ENCODE measurements at places on chromosomes 7 and 10.

GRCh38 chr7:50273301-50273700 lies 31.2 kb upstream of the IKZF1 start:
- H3K27me3 ChIP-seq = no peaks in the 10 kb centered on the region
- no peak overlapping the region for H3K4me3 ChIP-seq
- peaks cover 51% of the 10 kb centered on the region for H3K4me1 ChIP-seq
- DNase-seq = no peak

DNA sequence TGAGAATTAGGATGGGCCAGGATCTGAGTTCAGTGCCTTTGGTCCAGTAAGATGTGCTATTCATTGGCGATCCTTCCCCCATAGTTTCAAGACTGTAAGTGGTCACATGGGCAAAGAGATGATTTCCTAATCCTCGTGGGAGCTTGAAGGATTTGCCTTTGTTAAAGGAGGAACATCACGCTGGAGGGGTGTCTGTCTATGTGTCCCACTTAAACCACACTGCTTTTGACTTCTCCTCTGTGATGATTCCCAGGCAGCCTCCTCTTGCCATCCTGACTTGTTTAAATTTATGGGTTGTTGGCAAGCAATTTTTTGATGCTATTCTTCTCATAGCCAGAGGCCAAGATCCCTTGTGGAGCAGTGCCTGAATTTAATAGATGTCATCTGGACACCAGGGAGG lies 154.0 kb downstream of the TCF7L2 start:
- peaks cover 8% of the 10 kb centered on the region for H3K27me3 ChIP-seq
- H3K4me3 ChIP-seq = no peak overlapping the region
- H3K27ac ChIP-seq = no peak overlapping the region
- H3K36me3 ChIP-seq = no peaks in the 10 kb centered on the region
- DNase-seq = no peak

- H3K4me1 ChIP-seq = peaks cover 13% of the 10 kb centered on the region
- no peak overlapping the region for H3K4me3 ChIP-seq
- peaks cover 18% of the 10 kb centered on the region for H3K27me3 ChIP-seq
- no peak for DNase-seq
- H3K27ac ChIP-seq = no peak overlapping the region
Observed at GRCh38 chr10:43233601-43234430, 33.0 kb downstream of the RASGEF1A start.

DNA sequence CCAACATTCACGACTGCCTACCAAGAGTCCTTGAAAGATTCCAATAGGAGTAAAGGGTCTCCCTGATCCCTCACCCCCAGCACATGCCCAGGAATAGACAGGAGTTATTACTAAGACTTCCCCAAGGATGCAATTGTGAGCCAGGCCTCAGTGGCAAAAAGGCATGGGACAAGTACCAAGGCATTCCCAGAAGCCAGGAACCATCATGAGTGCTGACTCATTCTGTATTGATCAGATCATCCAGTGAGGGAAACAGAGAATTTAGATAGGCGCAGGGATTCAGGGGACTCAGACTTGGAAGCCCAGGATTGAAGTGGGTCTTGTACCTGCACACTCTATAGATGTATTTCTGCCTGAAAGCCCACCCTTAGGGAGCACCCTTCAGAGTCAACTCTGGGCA lies 21.2 kb downstream of the MBL2 start:
- H3K4me3 ChIP-seq = no peak overlapping the region
- no peak for DNase-seq
- H3K27ac ChIP-seq = no peak overlapping the region
- H3K27me3 ChIP-seq = no peaks in the 10 kb centered on the region
- no peaks in the 10 kb centered on the region for H3K36me3 ChIP-seq

DNA sequence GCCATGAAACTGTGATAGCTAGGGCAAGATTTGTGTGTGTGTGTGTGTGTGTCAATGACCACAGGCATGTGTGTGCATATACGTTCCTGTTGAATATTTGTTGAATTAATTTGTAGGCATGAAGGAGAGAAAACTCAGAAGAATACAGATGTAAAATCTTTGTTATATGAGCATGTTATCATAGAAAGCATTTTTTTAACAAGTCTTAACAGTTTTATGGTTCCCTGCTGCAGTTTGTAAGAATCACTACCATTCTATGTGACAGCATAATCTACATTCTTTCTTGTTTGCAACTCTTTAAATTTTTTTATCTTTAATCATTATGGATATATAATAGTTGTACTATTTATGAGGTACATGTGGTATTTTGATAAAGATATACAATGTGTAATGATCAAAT lies 130.3 kb downstream of the CD36 start:
- no peak overlapping the region for H3K27ac ChIP-seq
- H3K4me3 ChIP-seq = no peak overlapping the region
- H3K27me3 ChIP-seq = no peaks in the 10 kb centered on the region
- no peak for DNase-seq
- no peaks in the 10 kb centered on the region for H3K36me3 ChIP-seq

DNA sequence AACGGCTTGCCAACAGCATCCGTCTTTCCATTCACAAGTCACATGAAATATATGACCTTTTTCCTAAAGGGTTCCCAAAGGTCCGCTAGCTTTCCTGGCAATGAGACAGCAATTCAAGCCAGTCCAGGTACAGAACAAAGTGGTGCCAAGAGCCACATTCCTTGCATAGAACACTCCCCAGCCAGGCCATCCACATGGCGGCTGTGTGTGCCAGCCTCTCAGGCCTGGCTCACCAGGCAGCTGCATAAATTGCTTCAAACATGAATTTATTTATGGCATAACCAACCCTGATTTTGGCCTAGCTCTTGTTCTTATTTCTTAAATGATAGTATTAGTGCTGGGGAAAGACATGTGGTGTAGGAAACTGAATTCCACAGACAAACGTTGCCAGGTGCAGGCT lies 63.7 kb upstream of the CREB5 start:
- no peaks in the 10 kb centered on the region for H3K4me1 ChIP-seq
- H3K27ac ChIP-seq = no peak overlapping the region
- no peak for DNase-seq
- peaks cover 27% of the 10 kb centered on the region for H3K27me3 ChIP-seq
- H3K36me3 ChIP-seq = no peaks in the 10 kb centered on the region
- H3K4me3 ChIP-seq = no peak overlapping the region

DNA sequence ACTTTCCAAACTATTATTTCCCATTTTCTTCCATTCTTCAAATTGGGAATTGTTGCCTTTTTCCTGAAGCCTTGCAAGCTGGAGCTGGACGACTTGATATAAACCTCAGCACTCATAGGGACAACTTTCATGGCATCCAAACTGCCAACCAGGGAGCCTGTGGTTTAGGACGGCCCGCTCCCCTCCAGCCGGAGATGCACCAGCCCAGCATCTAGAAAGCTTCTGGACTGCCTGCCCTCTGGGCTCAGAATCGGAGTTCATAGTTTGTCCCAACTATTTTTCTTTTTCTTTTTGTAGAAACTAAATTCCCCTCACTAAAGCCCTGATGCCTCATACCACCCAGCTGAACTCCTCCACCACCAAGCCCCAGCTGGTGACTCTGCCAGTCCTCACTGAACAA lies 200.3 kb downstream of the DNAJB6 start:
- no peak for DNase-seq
- no peak overlapping the region for H3K4me3 ChIP-seq
- no peak overlapping the region for H3K27ac ChIP-seq
- no peaks in the 10 kb centered on the region for H3K36me3 ChIP-seq

GRCh38 chr10:101778781-101779543 lies 3.0 kb upstream of the FGF8 start:
- peaks cover 32% of the 10 kb centered on the region for H3K27me3 ChIP-seq
- no peak for DNase-seq
- H3K27ac ChIP-seq = no peak overlapping the region
- H3K36me3 ChIP-seq = peaks cover 32% of the 10 kb centered on the region
- peaks cover 26% of the 10 kb centered on the region for H3K4me1 ChIP-seq
- peak overlapping the region; percentile 34 for H3K4me3 ChIP-seq

DNA sequence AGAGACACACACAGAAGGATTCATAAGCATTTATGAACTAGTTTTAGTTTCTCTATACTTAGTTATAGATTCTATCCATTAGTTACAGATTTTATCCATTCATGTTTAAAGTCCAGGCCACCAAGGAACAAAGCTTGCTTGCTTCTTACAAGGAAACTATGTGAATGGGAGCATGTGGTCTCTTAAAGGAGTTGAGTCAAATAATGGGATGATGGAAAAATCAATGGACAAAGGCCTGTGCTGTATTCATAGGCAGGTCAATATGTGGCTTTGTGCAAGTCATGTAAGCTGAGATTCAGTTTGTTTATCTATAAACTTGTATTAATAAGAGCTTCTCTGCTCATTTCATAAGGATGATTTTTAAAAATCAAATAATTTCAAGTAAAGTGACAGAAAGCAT lies 172.8 kb upstream of the CDK1 start:
- peaks cover 6% of the 10 kb centered on the region for H3K4me1 ChIP-seq
- no peak overlapping the region for H3K27ac ChIP-seq
- DNase-seq = no peak

GRCh38 chr10:98344589-98345038 lies 70.4 kb downstream of the PYROXD2 start:
- H3K4me1 ChIP-seq = peaks cover 11% of the 10 kb centered on the region
- no peaks in the 10 kb centered on the region for H3K36me3 ChIP-seq
- no peak for DNase-seq
- peaks cover 21% of the 10 kb centered on the region for H3K27me3 ChIP-seq
- no peak overlapping the region for H3K4me3 ChIP-seq

- no peaks in the 10 kb centered on the region for H3K4me1 ChIP-seq
- no peaks in the 10 kb centered on the region for H3K36me3 ChIP-seq
- peaks cover 12% of the 10 kb centered on the region for H3K27me3 ChIP-seq
- DNase-seq = no peak
- no peak overlapping the region for H3K27ac ChIP-seq
Observed at GRCh38 chr10:43054593-43054992, 22.3 kb upstream of the RET start.

- H3K36me3 ChIP-seq = no peaks in the 10 kb centered on the region
- H3K4me3 ChIP-seq = no peak overlapping the region
- H3K27ac ChIP-seq = no peak overlapping the region
- no peaks in the 10 kb centered on the region for H3K27me3 ChIP-seq
- H3K4me1 ChIP-seq = peaks cover 2% of the 10 kb centered on the region
Observed at GRCh38 chr7:151680810-151681209, 161.1 kb upstream of the RHEB start.

DNA sequence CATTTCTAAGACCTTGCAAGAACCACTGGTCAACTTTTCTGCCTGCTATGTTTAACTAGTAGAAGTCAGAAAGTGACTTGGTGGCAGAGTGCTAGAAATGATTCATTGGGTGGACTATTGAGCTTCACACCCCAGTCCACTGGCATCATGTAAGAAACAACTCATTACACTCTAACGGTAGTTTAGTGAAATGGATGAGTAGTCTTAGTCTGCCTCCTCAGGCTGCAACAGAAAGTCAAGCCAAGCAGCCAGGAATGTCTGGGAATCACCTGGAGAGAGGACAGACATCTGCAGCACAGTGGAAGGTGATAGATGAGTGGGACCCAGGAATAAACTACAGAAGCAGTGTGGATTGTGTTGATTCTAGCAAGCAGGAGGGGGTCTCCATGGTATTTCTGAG lies 125.4 kb downstream of the AUTS2 start:
- no peaks in the 10 kb centered on the region for H3K4me1 ChIP-seq
- H3K4me3 ChIP-seq = no peak overlapping the region
- no peaks in the 10 kb centered on the region for H3K36me3 ChIP-seq

DNA sequence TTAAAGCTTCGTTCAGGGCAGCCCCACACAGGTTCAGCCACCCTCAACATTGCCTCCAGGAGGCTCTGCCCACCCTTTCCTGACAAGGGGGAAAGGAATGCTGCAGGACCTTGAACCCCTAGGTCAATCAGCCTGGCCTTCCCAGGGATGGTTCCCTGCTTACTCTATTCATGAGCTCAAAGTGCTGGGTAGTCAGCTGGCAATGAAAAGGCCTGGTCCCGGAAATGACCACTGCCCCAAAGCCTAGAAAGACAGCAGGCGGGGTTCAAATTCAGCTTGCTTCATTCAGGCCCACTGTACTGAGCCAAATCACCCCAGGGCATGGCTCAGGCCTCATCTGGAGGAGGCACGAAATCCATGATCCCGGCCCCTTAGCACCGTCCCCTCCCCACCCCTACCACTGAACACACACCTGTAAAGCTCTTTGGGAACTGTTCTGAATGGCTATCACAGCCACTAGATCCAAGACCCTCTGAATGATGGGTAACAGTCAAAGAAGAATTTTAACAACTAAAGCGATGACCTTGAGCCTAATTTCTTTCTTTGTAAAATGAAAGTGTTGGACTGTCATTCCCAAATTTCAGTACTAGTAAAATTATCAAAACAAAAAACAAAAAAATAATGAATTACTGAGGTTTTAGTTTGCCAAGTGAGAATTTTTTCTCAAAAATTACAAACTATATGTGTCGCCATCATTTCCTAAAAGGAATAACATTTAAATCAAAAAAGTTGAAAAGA lies 1.0 kb downstream of the URGCP start:
- no peaks in the 10 kb centered on the region for H3K36me3 ChIP-seq
- no peak for DNase-seq
- H3K4me3 ChIP-seq = peak overlapping the region; percentile 94
- H3K27ac ChIP-seq = peak overlapping the region; percentile 92

DNA sequence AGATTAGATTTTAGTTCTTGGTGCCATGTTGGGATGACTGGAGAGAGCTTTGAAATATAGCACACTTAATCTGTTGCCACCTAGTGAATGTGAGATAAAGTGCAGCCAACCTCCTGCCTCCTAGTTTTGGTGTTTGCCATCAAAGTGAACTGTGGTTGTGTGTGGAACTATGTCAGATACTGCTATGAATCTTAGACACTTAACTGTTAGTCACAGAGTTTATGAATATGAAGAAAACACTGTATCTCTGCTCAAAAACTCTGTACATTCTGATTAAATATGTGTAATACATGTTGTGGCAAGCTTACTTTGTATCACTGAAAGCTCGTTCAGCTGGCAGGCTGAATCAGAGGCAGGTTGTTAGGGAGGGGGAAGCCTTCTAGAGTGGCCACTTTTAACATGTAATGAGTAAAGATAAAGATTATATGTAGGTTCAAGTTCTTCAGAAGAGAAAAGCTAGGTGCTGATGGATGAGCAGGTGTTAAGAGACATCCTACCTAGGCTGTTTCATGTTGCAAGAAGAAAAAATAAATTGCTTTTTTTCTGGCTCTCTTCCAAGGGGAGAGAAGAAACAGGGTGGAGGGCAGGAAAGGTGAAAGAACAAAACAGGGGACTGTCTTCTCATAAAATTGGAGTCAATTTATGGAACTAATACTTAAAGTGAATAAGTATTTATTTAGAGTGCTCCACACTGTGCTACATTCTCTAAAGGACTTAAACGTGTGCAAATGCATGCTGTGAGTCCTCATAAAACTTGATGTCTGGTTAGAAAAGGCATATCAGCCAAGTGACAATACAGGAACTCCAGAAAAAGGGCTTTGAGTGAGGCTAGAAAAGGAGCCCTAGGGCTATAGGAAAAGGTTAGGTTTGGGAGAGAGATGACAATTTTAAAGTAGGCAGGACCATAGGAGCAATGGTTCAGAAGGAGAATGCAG lies 14.1 kb upstream of the LAMB1 start:
- DNase-seq = no peak
- no peak overlapping the region for H3K4me3 ChIP-seq
- no peaks in the 10 kb centered on the region for H3K4me1 ChIP-seq
- no peak overlapping the region for H3K27ac ChIP-seq
- no peaks in the 10 kb centered on the region for H3K36me3 ChIP-seq

DNA sequence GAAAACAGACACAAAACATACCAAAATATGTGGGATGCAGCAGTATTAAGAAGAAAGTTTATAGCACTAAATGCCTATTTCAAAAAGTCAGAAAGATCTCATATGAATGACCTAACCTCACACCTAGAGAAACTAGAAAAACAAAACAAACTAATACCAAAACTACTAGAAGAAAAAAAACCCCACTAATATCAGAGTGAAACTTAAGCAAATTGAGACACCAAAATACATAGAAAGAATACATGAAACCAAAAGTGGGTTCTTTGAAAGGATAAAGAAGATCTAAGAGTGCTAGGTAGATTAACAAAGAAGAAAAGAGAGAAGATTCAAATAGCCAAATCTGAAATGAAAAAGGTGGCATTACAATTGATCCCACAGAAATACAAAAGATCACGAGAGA lies 494.1 kb downstream of the SH2D4B start:
- H3K27ac ChIP-seq = no peak overlapping the region
- H3K4me1 ChIP-seq = no peaks in the 10 kb centered on the region
- H3K36me3 ChIP-seq = no peaks in the 10 kb centered on the region
